Stimulated activated CD4-positive, alpha-beta T cell treated with anti-CD3 and anti-CD28 coated beads, Interleukin-15, amount 100 ng/mL, for 1 hour (primary cell): ENCODE measurements at places on chromosomes 7 and 10.
A peak's percentile ranks its signal among the peaks of the same experiment; 100 is the strongest.

GRCh38 chr10:61628151-61628874 lies 34.4 kb upstream of the CABCOCO1 start:
- no peak for DNase-seq

- no peak for DNase-seq
Observed at GRCh38 chr10:30727524-30727923, 98.0 kb upstream of the LYZL2 start.

DNA sequence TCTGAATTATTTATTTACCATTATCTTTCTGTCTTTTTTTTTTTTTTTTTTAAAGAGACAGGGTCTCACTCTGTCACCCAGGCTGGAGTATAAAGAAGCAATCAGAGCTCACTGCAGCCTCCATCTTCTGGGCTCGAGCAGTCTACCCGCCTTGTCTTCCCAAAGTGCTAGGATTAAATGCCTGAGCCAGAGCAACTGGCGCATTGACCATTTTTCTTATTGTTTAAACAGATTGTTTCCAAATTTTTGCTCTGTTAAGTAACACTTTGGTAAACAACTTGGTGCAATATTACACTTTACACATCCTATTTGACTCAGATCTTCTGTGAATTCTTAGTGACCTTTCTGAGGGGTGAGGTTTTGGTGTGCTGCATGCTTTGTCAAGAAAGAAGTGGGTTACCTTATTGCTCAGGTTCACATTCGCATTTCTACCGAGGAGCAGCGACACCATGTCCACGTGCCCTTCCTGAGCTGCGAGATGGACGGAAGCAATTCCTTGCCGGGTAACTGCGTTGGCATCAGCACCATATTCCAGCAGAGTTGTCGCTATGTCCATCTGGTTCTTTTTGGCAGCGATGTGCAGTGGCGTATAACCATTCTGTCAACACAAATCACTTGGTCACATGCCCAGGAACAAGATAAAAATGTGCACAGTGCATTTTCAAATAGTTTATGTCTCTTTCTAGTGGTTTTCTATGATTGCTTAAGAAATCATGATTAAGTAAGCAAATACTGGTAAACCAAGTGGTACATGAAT lies 203.2 kb downstream of the ANK3 start:
- DNase-seq: no peak

GRCh38 chr7:121484089-121484763 lies 88.1 kb upstream of the FAM3C start:
- DNase-seq: no peak

GRCh38 chr10:28279878-28280277 lies 23.0 kb downstream of the MPP7 start:
- DNase-seq: no peak

DNA sequence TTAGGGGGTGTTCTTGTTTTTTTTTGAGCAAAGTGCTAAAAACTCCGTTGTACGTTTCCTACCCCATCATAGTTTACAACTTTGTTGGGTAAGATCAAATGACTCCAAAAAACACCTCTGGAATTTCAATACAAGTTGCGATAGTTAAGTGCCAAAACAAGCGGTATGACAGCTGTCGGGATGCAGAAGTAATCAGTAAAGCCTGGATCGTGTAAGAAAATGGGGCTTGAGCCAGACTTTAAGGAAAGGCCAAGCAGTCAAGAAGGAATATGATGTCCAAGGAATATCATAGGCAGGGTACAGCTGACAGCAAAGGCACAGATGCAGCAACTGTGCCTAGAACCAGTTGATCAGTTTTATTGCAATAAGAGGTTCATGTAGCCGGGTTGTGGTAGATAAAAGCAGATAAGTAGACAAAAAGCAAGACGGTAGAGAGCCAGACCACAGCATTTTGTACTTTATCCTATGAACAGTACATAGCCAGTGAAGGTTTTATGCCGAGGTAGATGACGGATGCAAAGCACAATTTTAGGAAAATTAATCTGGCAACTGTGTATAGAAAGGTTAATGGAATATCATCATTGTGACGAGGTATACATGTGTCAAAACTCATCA lies 45.5 kb downstream of the UBE2H start:
- DNase-seq: no peak

- peak; percentile 40 for DNase-seq
Observed at GRCh38 chr10:46255801-46256747, 30.7 kb upstream of the ANTXRL start.

- DNase-seq: no peak
Observed at GRCh38 chr10:106519376-106520030, 645.0 kb downstream of the SORCS1 start.

GRCh38 chr10:59708816-59709394 lies 745 bp downstream of the SLC16A9 start:
- no peak for DNase-seq

GRCh38 chr7:80821771-80822319 lies 97.0 kb downstream of the SEMA3C start:
- no peak for DNase-seq

DNA sequence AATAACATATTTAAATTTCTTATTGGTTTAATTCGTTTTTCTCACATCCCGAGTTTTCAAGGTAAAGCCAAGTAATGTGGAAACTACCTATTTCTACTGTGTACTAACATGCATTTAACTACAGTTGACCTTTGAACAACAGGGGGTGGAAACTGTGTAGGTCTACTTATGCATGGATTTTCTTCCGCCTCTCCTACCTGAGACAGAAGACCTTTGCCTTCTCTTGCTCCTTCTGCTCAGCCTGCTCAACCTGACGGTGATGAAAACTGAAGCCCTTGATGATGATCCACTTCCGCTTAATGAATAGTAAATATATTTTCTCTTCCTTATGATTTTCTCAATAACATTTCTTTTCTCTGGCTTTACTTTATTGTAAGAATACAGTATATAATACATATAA lies 18.5 kb downstream of the MEOX2 start:
- DNase-seq: no peak

GRCh38 chr7:111841596-111842205 lies 279.4 kb upstream of the IMMP2L start:
- DNase-seq: no peak

DNA sequence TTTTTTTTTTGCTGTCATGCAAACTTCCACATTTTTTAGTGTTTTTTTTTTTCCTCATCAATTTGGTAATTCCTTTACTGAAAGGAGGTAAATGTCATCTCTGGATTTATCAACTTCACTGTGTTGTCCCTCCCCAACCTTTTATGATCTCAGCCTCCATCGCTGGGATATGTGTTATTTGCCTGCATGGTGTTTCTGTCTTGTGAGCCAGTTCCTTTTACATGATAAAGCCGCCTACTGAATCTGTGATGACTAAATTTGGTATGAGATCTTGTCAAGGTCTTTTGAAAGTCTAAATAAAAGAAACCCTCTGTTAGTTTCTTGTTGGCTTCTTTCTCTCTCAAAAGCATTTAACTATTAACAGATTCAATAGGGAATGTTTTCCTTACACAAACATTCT lies 39.3 kb downstream of the TAS2R41 start:
- DNase-seq: no peak

GRCh38 chr7:10468908-10469307 lies 504.8 kb upstream of the PHF14 start:
- no peak for DNase-seq

- DNase-seq: no peak
Observed at GRCh38 chr10:125054669-125055268, 105.6 kb downstream of the CTBP2 start.

DNA sequence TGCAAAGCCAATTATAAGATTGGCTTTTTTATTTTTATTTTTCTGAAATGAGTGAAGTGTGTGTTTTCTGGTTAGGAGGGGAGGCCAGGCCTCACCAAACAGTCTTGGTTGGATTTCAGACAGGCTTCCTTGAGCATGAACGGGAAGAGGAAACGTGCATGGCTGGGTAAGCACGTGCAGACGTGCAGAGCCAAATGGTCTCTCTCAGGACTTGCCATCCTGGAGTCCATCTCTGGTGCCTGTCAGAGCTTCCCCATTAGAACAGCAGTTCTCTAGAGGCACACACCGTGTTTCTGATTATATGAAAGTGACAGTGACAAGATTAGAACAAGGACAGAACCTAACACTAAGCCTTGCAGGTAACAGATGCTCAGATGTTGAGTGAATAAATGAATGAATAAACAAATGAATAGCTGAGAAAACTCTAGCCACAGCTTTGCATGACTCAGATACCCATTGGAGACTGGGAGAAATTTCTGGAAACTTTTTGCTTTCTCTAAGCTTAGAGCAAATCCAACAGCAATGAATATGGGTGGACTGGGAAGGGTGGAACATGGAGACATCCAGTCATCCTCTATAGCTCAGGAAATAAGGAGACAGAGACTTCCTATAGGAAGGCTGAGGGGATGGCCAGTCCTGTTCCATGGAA lies 11.8 kb upstream of the CALD1 start:
- no peak for DNase-seq

GRCh38 chr7:12949060-12949931 lies 261.9 kb downstream of the ARL4A start:
- no peak for DNase-seq

GRCh38 chr7:136134503-136134902 lies 157.3 kb upstream of the MTPN start:
- DNase-seq: no peak

- no peak for DNase-seq
Observed at GRCh38 chr10:99930731-99931550, 78.8 kb downstream of the DNMBP start.

- no peak for DNase-seq
Observed at GRCh38 chr10:46552526-46553237, 3.8 kb downstream of the GPRIN2 start.

- no peak for DNase-seq
Observed at GRCh38 chr7:157585113-157585861, 248.5 kb downstream of the DNAJB6 start.

DNA sequence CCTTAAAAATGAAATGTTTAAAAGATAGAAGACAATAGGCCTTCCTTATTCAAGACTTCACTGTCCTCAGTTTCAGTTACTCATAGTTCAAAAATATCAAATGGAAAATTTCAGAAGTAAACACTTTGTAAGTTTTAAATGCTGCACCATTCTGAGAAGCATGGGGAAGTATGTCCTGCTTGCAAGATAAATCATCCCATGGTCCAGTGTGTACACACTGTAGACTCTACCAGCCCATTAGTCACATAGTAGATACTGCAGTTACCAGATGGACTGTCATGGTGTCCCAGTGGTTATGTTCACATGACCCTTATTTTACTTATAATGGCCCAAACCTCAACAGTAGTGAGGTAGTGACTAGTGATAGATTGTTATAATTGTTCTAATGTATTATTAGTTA lies 69.5 kb downstream of the PTPN12 start:
- DNase-seq: no peak

DNA sequence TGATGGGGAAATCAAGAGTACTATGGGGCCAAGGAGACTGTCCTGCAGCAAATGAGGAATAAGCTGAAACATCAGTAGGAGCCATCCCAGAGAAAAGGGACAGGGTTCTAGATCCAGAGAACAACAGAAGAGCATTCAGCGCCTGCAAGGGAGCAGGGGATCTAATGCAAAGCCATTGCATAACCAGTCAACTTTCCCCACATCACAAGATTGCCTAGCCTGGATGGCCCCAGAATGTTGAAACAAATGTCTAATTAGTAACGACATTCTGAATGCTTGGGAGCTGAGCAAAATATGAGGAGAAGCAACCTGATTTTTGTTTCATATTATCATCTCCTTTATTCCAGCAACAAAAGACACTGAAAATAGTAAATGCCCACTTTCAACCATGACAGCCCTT lies 2.7 kb upstream of the MPP7 start:
- DNase-seq: no peak

GRCh38 chr7:95097291-95097690 lies 189.9 kb downstream of the PPP1R9A start:
- DNase-seq: no peak

DNA sequence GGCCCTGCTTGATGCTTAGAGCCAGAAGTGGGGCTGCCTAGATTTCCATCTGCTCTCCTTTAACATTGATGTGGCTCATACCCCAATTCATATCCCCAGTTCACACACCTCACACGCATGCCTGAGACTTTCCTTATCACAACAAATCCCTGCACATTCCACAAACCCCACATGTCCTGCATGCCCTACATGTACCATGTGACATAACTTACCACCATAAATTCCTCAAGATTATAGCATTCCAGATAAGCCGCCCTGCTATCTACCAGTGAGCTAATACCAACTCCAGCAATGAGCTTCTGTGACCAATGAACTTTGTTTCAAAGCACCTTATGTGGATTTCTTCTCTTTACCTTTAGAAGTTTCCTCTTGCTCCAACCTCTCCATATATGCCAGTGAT lies 104.7 kb upstream of the RAB11FIP2 start:
- DNase-seq: no peak

DNA sequence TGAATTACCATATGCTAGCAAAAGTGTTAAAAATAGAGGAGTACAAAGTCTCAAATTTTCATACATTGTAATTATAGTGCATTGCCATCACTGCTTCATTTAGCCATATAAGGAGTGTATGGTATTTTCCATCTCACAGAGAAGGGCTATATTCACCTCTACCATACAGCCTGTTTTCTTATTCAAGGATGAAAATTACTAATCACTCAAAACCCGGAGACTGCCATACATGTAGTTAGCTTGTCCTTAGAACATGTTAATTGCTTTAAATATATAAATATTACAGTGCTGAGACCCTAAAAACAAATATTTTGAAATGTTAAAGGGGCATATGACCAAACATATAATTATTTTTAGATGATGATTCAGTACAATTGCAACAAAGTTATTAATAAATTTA lies 49.4 kb downstream of the CPEB3 start:
- no peak for DNase-seq

GRCh38 chr10:118729200-118729599 lies 25.6 kb downstream of the CACUL1 start:
- DNase-seq: no peak

DNA sequence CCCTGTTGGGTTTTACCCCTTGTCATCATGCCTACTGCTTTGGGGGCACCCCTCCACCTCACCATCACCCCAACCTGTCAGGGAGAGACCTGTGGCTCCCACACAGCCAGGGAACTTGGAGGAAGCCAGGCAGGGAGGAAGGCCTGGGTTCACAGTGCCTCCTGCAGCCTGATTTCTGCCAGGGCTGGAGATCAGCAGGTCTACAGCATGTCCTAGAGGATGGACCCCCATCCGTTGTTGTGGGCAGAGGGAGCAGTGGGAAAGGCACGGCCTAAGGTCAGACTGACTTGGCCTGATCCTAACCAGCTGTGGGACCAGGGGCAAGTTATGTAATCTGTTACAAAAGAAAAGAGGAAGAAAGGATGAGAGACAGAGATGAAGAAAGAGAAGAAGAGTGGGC lies 28.2 kb downstream of the ZCCHC24 start:
- DNase-seq: no peak

GRCh38 chr10:132679217-132679595 lies 106.7 kb downstream of the NKX6-2 start:
- no peak for DNase-seq

- no peak for DNase-seq
Observed at GRCh38 chr10:77609781-77610272, 27.8 kb downstream of the KCNMA1 start.

- no peak for DNase-seq
Observed at GRCh38 chr10:57262892-57263291, 901.8 kb upstream of the ZWINT start.

DNA sequence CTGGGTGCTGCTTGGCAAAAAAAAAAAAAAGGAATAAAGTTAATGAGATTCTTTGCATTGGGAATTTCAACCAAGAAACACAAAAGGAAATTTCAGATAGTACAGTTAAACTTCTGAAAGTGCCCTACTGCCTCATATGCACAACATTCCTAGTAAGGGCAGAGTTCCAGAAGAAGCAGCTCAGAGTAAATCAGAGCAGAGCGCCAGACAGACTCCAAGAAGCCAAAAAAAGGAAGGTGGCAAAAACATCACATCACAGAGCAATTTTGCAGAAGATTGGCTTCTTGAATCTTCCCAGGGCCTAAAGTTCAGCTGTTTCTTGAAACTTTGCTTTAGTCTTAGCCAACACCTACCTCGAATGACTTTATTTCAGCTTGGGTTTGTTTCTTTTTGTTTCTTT lies 544.1 kb downstream of the XPNPEP1 start:
- no peak for DNase-seq
